Gastroesophageal sphincter (tissue), 4 donors: ENCODE measurements at places on chromosomes 2 and 18. TPM values are rescaled to one million over a fixed set of nuclear protein-coding genes. Genes with fewer than 3 reads are reported as not detected.

GALR1 gene
- 0.62 TPM for total RNA-seq

CHST10 gene
- 15.6 TPM for total RNA-seq

GTF2A1L gene
- 28.7 TPM for total RNA-seq

CTAGE1 gene
- not detected for total RNA-seq

NLRC4 gene
- total RNA-seq, result 0.31 TPM

SRD5A2 gene
- total RNA-seq, result not detected

C1QL2 gene
- not detected for total RNA-seq

NEURL3 gene
- total RNA-seq, result not detected

- H3K27ac ChIP-seq, result peak overlapping the region; percentile 74
- ATAC-seq, result no peak
- no peaks in the 10 kb centered on the region for H3K36me3 ChIP-seq
- no peaks in the 10 kb centered on the region for H3K27me3 ChIP-seq
- peaks cover 7% of the 10 kb centered on the region for H3K4me1 ChIP-seq
These were observed 308.8 kb downstream of the PRKCE start for GRCh38 chr2:45960057-45960863.

- H3K27ac ChIP-seq, result no peak overlapping the region
- H3K36me3 ChIP-seq, result no peaks in the 10 kb centered on the region
- no peaks in the 10 kb centered on the region for H3K27me3 ChIP-seq
- ATAC-seq, result no peak
- H3K4me3 ChIP-seq, result no peak overlapping the region
These were observed 702.2 kb upstream of the NRXN1 start for GRCh38 chr2:51734115-51734514.

- H3K4me3 ChIP-seq, result no peak overlapping the region
- no peak for ATAC-seq
- H3K27me3 ChIP-seq, result no peaks in the 10 kb centered on the region
- H3K36me3 ChIP-seq, result no peaks in the 10 kb centered on the region
- H3K27ac ChIP-seq, result no peak overlapping the region
These were observed 568.2 kb downstream of the THSD7B start for GRCh38 chr2:137333386-137334165.

DNA sequence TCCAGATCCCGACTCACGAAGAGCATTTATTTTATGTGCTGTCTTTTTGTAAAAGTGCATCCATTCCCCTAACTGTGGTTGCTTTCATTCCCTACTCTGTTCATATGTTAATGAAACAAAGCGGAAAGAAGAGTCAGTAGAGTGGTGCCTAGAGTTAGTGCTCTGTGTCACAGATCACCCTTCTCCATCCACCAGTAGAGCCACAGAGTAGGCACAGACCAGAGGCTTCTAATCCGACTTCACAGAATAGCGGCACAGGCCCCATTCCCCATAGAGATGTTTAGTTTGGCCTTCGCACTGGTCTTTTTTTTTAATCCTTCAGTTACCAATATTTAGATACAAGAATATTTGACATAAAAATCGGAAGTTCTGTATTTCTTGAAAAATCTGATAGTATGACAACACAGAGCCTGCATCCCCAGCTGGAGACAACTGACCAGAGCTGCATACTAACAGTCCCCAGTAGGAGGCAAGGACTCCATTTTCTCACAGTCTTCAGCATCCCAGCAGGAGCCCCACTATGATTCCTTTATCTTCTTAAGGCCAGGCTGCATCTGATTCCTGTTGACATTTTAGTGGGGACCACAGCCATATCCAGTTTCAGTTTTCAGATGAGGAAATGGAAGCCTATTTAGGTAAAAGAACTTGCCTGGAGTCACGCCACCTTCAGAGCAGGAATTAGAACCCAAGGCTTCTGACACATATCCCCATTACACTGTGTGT lies 7.0 kb downstream of the G6PC2 start:
- no peaks in the 10 kb centered on the region for H3K36me3 ChIP-seq
- ATAC-seq, result no peak
- no peak overlapping the region for H3K27ac ChIP-seq
- no peaks in the 10 kb centered on the region for H3K27me3 ChIP-seq
- no peaks in the 10 kb centered on the region for H3K4me1 ChIP-seq

DNA sequence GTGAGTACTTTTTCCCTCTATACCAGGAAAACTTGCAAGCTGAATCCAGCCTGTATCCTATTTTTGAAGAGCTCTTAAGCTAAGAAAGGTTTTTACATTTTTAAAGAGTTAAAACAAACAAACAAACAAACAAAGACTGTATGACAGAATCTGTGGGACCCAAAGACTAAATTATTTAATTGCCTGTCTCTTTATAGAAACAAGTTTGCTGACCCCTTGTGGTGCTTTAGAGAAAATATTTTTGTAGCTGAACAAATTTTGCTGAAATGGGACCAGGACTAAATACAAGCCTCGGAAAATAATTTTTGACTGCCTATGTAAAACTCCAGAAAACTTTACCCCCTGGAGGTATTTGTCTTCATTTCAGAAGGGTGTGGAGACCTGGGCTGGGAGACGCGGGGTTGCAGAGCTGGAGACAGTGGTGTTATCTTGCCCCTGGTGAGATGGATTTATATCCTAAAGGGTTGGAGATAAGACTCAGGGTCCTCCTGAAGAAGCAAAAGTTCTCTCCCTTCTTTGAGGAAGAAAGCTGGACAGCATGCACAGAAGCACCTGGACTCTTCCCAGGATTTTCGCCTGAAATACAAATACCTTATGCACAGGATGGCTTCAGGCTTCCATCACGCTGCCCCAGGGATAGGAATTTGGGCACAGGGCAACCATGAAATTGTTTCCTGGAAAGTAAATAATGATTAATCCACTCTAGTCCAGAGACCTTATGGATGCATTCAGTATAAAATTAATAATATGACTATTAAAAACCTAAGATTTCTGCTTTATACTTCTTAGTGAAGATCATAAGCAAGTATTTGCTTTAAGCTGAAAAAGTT lies 54.3 kb downstream of the TMX3 start:
- ATAC-seq, result no peak
- no peak overlapping the region for H3K4me3 ChIP-seq
- H3K27ac ChIP-seq, result no peak overlapping the region
- no peaks in the 10 kb centered on the region for H3K27me3 ChIP-seq
- H3K36me3 ChIP-seq, result no peaks in the 10 kb centered on the region

GRCh38 chr2:64396551-64396950 lies 57.4 kb upstream of the LGALSL start:
- no peak for ATAC-seq
- H3K4me1 ChIP-seq, result no peaks in the 10 kb centered on the region
- H3K27ac ChIP-seq, result no peak overlapping the region
- H3K27me3 ChIP-seq, result no peaks in the 10 kb centered on the region
- no peak overlapping the region for H3K4me3 ChIP-seq

DNA sequence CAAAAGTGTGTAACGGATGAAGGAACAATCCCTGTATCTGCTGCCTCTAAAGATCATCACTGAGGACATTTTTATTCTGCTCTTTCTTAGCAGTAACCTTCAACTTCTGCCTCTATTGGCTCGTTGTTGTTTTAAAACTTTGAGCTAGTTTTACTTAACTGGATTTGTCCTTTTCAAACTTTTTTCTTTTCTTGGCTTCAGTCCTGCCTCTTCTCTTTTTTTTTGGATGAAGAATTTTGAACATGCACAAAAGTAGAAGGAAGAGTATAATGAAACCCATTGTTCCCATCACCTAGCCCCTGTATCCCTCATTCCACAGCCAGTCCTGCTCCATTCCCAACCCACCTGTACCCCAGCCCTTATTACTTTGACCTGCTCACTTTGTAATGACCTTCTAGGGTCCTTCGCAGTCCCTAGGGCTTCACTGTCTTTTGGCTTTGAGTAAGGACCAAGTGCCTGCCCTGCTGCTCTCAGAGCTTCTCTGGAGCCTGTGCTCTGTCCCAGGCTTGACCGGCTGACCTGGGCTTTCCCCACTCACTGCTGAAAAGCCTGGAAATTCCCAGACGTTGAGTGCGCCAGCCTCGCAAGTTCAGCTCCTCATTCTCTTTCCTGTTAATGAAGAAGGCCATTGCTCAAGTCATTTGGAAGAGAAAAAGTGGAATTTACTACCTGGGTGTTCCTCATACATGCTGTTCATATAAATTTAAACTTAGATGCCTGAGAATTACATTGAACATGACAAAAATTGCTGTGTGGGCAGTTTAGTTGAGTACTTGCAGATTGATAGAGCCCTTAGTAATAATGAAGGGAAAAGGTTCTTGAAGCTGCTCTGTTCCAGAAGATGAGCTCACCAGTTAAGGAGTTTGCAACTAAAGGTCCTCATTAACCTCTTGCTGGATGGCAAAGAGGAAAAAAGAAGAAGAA lies 149.3 kb upstream of the ALPP start:
- H3K4me3 ChIP-seq, result no peak overlapping the region
- no peaks in the 10 kb centered on the region for H3K27me3 ChIP-seq
- ATAC-seq, result no peak
- no peak overlapping the region for H3K27ac ChIP-seq

DNA sequence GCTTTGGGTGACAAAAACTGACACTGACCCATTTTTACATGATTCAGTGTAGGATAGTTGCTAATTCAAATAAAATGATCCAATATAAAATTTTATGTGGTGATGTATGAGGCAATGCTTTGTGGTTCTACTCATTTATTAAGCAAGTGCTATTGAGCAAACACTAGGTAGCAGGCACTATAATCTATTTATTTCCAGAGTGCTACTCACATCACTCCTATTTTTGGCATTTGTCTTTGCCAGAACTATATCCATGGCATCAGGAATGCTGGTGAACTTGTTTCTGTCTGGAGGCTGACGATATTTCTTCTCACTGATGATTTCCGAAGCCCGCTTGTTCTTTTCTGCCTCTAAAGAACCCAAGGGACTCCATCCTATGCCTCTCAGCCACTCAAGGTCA lies 84.3 kb downstream of the NEB start:
- no peaks in the 10 kb centered on the region for H3K36me3 ChIP-seq
- no peak overlapping the region for H3K4me3 ChIP-seq
- no peaks in the 10 kb centered on the region for H3K4me1 ChIP-seq
- no peaks in the 10 kb centered on the region for H3K27me3 ChIP-seq
- ATAC-seq, result no peak

DNA sequence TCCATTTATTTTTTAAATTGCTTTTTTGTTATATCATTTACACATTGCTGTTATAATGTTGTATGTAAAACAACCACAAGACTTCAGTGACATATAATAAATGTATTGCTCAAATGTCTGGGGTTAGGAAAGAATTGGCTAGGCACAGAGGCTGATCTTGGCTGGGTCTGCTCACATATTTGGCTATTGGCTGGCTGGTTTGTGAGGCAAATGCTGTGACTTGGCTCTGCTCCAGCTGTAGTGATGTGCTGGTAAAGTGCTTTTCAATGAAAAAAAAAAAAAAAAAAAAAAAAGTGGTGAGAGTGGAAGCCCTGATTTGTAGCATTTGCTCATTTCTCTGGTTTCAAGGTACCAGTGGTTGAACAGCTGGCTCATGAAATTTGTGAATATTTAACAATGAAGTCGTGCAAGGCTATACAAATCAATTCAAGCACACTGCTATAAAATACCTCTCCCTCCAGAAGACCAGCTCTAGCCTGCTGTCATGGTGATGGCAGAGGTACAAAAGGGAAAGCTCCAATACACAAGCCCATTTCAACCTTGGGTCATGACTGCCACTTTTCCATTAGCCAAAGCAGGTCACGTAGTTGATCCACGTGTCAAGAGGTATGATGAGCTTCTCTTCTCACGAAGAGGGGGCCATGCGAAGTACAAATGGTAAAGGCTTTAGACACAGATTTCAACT lies 43.7 kb upstream of the RIT2 start:
- no peak overlapping the region for H3K4me3 ChIP-seq
- no peak overlapping the region for H3K27ac ChIP-seq
- no peaks in the 10 kb centered on the region for H3K27me3 ChIP-seq
- H3K36me3 ChIP-seq, result no peaks in the 10 kb centered on the region
- ATAC-seq, result no peak

- ATAC-seq, result no peak
- no peak overlapping the region for H3K27ac ChIP-seq
- H3K4me1 ChIP-seq, result no peaks in the 10 kb centered on the region
- no peaks in the 10 kb centered on the region for H3K36me3 ChIP-seq
- H3K27me3 ChIP-seq, result no peaks in the 10 kb centered on the region
These were observed 303.1 kb downstream of the GPD2 start for GRCh38 chr2:156739301-156739700.

GRCh38 chr2:226548732-226549131 lies 250.9 kb downstream of the IRS1 start:
- no peak overlapping the region for H3K4me3 ChIP-seq
- H3K4me1 ChIP-seq, result no peaks in the 10 kb centered on the region
- no peak for ATAC-seq
- H3K27me3 ChIP-seq, result no peaks in the 10 kb centered on the region
- no peak overlapping the region for H3K27ac ChIP-seq
